CD4-positive, alpha-beta memory T cell (primary cell): ENCODE measurements at places on chromosomes 2 and 18. TPM values are rescaled to one million over a fixed set of nuclear protein-coding genes. Genes with fewer than 3 reads are reported as not detected.
A peak's percentile ranks its signal among the peaks of the same experiment; 100 is the strongest.

Gene ETAA1
- 3.9 TPM for polyA plus RNA-seq

Gene CAPN13
- polyA plus RNA-seq, result not detected

DNA sequence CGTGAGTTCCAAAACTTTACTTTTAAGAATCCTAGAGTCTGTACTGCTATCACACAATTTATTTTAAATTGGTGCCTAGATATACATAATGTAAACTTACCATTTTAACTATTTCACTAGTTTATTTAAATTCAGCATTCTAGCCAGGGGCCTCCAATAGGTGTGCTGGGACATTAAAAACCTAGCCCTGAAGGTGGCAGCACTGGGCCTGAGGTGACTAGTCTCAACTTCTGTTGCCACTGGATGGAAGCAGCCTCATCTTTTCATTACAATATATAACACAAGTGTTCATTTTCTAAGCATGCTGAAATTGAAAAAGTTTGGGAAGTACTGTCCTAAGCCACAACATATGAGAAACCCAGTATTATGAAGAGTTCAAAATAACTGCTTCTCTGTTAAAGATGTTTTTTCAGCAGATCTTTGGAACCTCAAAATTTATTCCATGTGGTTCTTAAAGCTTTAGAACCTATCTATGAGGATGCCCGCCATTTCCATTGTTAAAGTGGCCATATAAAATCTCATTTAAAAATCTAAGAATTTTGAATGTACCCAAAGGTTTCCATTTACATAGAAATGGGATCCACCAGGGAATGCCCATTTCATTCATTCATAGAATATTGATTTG lies 2.9 kb upstream of the RBBP8 start:
- DNase-seq, result peak; percentile 62

GRCh38 chr2:216594081-216594480 lies 39.1 kb upstream of the IGFBP2 start:
- DNase-seq, result no peak

DNA sequence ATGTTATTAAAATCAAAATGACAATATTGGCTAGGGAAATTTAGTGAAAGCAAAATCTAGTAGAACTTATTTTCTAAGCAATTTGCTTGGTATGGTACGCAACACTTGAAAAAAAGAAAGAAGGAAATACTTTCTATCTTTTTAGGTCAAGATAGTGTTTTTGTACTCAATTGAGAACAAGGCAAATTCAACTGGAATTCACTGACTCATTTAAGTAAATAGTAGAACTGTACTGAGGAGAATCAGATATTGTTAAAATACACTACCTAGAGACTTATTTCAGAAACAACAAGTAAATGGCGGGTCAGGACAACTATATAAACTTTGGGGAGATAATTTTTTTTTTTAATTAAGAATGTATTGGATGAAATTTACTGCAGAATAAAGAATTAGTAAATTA lies 18.9 kb downstream of the ZRANB3 start:
- DNase-seq, result no peak

- no peak for DNase-seq
These were observed 14.2 kb upstream of the MALT1 start for GRCh38 chr18:58657081-58657480.

DNA sequence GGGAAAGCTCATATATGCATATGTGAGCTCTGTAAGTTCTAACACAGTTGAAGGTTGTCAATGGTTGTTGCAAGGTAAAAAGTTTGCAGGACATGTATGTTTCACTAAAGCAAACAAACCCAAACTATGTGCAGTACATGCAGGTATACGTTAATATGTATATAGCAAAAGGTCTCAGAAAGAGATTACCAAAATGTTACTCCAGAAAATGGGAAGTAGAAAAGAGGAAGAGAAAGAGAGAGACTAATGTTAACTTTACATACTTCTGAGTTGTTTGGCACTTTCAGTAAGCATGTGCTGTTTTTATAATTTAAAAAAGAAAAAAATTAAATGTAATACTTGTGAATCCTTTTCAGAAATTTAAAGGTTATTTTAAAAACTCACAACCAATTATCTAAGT lies 32.8 kb upstream of the PEX13 start:
- DNase-seq, result no peak
